CD4-positive, alpha-beta T cell treated with Interferon gamma for 1 hour (primary cell): ENCODE measurements at places on chromosomes 7 and 10.

DNA sequence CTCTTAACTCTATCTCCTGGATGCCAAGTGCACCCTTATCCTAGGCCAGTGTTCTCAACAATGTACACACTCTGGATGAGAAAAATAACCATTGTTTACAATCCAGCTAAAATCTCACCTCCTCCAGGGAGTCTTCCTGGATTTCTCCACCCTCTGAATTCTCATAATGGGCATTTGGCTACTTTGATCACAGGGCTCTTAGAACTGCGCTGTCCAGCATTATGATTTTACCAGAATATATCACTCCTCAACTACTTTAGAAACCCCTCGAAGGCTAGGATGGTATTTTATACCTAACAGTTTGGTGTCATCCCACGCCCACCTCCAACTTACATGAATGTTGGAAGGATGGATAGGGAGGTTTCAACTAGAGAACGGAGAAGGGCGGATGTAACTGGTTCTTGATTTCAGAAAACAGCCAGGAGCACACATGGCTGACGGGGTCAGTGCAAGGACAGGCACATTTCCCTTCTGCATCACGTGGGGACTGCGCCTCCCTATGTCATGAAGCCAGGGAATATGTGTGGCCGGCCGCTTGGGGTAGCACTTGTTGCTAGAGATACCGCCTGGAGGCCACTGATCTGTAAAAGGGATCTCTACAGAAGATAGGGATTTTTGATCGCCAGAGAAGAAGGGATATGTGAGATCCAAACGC, 1.2 kb upstream of the ATP6V0E2 start:
- peak; percentile 44 for DNase-seq

- DNase-seq = no peak
Measured at GRCh38 chr10:72899545-72899944, 6.0 kb downstream of the OIT3 start.

DNA sequence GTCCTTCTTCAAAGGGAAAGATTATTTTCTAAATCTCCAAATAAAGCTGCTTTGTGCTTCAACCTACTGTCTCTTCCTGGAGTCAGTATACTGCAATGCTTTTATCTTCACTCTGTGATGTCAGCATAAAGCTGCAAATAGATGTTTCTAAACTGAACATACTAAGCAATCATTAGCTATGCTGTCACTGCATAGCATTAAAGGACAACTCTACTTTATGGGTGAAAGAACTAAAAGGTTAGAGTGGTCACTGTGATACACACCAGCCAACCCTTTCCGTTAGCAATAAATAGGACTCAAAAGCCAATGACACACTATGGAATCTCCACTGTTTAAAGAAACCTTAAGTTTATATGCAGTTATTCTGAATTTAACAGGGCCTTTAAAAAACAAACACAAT, 1.8 kb downstream of the CCDC186 start:
- no peak for DNase-seq

- DNase-seq = no peak
Measured at GRCh38 chr10:103676851-103677417, 178.4 kb downstream of the SH3PXD2A start.

DNA sequence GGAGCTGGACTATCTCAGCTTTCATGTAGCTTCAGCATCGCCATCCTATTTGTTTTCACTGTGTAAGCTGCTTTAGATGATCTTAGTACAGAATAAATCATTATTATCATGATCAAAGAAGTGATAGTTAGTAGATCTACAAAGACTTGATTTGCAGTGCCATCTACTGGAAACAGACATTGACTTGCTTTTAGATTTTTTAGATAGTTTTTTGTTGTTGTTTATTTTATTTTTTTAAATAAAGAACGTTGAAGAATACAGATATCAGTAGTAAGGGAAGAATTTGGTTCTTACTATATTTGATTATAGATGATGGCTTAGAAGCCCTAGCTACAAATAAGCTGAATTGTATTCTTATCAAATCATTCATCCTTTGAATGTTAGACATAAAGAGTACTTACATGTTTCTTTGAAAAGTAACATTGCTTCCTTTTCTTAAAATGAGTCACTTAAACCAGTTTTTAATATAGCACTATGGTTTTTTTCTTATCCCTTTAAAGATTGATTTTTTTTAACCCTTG, 6.3 kb upstream of the SFMBT2 start:
- no peak for DNase-seq

DNA sequence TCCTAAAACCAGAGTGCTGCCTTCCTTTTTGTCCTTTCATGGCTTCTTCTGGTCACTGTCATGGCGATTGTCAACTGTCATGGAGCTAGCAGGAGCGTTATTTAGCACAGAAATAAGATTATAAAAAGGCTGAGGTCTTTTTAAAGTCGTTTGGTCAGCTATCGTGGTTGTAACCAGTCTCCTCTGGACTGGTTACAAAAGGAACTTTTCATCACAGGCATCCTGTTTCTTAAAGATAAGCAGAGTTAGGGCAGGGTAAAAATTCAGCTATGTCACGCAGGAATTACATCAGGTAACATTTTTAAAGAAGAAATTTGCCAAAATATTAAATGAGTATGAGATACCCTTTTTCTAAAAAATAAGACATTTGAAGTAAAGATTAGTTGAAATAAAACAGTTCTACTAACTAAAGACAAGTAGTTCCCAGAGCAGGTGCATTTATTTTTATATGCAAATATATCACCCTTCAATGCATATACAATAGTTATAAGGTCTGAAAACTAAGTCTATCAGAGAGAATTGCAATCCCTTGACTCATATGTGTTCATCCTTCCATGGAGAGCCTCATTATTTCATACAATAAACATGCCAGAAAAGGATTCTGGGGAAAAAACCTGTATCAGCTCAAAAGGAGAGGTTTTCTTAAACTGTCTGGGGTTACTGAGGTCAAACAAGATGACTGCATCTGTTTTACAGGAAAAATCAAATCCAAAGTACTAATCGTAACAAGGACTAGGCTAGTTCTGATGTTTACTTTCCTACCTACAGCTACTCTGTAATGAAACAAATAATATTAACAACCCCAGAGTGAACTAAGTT, 20.9 kb downstream of the FAM24A start:
- DNase-seq = no peak

- DNase-seq = no peak
Measured at GRCh38 chr7:43495572-43495971, 87.3 kb upstream of the STK17A start.

- no peak for DNase-seq
Measured at GRCh38 chr10:132785723-132786475, at the start of gene NKX6-2. TSS of gene NKX6-2 (minus strand) at chr10:132786147. CDS start at chr10:132785948, 199 bp downstream.

GRCh38 chr7:149819961-149820340, 18.2 kb upstream of the ZNF862 start:
- DNase-seq = no peak

DNA sequence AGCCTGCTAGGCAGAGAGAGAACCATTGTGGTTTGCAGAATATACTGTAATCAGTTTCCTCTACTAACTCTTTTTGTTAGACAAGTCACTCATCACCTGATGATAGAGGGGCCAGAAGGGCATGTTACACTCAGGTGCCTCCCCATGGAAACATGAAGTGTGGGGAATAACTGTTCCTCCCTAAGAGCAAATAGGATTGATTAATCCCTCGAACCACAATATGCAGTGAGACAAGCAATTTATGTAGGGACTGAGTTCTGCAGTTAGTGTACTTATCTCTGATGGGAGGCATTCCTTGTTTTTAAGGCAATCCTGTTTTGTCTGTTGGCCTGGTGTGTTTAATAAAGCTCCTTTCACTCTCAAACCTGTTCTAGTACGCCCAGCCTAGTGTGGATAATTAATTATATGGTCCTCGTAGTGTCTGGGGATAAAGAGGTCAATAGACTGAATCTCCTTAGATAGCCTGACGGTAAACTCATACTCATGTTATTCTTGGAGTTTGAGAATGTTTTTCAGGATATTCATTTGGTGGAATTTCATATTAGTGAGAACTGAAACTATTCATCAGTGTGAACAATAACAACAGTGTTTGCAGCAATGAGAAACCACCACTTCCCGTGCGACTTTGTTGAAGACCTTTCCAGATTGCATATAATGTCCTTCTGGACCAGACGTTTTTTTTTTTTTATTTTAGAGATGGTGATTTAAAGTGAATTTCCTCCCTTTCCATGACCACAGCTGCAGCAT, 344.8 kb upstream of the FZD8 start:
- no peak for DNase-seq

GRCh38 chr10:30125496-30125895, 66.1 kb upstream of the JCAD start:
- DNase-seq = no peak

DNA sequence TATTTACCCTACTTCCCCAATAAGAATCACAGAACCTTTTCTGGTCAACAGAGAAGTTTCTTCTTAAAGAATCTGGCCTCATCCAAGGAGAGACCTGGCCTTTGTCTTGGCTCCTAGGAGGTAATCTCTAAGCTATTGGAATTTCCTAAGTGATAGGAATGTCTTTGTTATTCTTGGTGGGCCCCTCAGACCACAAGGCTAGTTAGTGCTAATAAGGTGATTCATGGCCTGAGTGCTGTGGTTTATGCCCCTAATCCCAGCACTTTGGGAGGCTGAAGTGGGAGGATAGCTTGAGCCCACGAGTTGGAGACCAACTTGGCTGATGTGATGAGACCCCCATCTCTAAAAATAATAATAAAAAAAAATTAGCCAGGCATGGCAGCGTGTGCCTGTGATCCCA, 60.0 kb upstream of the CYP2C18 start:
- DNase-seq = no peak

DNA sequence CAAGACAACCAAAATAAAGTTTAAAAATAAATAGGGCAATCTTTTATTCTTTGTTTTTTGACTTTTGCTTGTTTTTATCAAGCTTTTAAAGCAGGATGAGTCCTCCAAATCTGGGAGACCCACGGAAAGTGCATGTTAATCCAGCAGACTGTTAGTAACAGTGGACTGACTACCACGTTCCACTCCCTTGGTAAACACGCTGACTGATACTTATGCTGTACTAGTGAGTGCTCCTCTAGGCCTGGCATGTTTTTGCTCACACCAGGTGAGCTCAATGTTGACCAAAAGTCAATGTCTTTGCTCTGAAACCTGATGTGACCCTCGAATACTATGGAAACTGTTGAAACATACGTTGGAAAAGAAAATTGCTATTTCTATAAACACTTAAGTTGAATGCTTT, 88.4 kb downstream of the KIAA1549 start:
- no peak for DNase-seq

- no peak for DNase-seq
Measured at GRCh38 chr10:44370731-44371248, 14.1 kb downstream of the CXCL12 start.

GRCh38 chr7:26197153-26198115, 3.1 kb downstream of the HNRNPA2B1 start:
- DNase-seq = no peak

DNA sequence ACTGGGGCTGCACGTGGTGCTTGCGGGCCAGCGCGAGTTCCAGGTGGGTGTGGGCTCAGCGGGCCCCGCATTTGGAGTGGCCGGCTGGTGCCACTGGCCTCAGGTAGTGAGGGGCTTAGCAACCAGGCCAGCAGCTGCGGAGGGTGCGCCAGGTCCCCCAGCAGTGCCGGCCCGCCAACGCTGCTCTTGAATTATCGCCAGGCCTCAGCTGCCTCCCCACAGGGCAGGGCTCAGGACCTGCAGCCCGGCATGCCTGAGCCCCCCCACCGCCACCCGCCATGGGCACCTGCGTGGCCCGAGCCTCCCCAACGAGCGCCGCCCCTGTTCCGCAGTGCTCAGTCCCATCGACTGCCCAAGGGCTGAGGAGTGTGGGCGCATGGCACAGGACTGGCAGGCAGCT, 185.4 kb downstream of the TPK1 start:
- no peak for DNase-seq

GRCh38 chr7:92527300-92528187, 776 bp downstream of the PEX1 start:
- peak; percentile 28 for DNase-seq

- no peak for DNase-seq
Measured at GRCh38 chr10:412109-412508, 276.9 kb downstream of the ZMYND11 start.

DNA sequence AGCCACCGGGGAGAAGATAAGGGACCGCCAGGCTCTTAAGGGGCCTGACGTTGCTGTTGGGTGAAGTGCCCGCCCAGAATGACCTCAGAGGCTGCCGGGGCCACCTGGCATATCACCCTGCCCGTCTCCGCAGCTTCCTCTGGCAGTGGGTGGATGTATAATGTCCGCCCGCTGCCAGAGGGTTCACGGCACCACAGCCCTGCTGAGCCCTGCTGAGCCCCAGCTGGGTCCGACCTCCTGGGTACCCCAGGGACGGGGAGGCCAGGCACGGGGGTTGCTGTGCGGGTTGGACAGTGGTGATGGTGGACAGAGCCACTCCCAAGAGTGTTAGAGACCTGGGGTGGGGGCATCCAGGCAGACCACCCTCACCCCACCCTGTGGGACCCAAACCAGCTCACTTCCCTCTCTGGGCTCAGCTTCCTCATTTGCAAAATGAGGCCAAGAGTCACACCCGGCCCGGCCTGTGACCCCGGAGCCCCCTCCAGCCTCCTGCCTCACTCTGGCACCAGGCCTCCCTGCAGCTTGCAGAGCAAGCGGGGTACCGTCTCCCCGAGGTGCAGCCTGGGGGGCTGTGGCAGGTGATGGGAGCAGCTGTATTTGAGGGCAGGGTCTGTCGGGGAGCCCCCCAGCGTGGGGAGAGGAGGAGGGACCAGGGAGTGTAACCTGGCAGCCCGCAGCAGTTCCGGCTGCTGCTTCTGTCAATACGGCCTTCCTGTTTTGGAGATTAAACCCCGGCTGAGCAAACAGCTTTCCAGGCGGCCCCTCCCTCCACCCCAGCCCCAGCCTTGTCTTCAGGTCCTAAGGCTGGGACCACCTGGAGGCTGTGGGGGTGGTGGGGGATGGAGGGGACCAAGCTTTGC, 8.4 kb upstream of the LFNG start:
- DNase-seq = peak; percentile 85

GRCh38 chr7:111390000-111390399, 172.3 kb downstream of the IMMP2L start:
- no peak for DNase-seq

DNA sequence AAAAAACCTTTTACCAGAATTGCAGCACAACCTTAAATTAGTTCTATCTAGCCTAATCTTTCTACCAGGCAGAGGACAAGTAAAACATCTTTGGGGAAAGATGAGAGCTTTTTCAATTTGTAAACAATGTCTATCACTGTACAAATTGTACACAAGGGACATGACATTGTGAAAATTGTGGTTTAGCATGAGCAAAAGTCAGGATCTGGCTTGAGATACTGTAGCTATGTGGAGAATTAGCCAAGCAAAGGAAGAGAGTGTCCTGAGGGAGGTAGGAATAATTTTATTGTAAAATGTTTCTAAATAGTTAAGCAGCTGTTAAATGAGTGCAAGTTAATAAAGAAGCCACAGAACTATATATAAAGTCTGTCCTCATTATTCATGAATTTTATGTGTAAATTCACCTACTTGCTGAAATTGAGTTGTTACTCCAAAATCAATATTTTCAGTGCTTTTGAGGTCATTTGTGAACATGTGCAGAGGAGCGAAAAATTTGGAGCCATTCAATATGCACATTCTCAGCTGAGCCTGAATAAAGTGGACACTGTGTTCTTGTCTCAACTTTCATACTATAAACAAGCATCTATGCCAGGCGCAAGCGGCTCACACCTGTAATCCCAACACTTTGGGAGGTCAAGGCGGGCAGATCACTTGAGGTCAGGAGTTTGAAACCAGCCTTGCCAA, 42.8 kb upstream of the POM121L12 start:
- DNase-seq = no peak
